ENCODE measurements at places on chromosomes 12 and 14.

GRCh38 chr12:97471194-97471593, 8.6 kb downstream of the RMST start:
- DNase-seq = no peak

GRCh38 chr14:36805131-36805559, 143.5 kb downstream of the PAX9 start:
- DNase-seq = no peak

DNA sequence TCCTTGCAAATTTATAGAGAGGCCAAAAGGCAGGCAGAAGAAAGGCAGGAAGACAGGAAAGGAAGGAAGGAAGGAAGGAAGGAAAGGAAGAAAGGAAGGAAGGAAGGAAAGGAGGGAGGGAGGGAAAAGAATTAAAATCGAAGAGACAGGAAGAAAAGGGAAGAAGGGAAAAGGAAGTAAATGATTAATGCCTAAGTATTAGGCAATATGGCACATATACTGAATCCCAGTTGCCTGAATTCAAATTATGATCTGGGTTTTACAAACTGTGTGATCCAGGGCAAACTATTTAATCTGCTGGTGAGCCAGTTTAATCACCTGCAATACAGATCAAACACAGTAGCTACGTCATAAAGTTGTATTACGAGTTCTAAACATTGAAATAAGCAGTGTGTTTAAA, 983.6 kb downstream of the FLRT2 start:
- no peak for DNase-seq

- DNase-seq = no peak
These were observed 93.2 kb downstream of the EGLN3 start for GRCh38 chr14:33857650-33858049.

GRCh38 chr12:129863938-129864337, 39.9 kb downstream of the TMEM132D start:
- no peak for DNase-seq

- DNase-seq = no peak
These were observed 40.0 kb upstream of the CAPRIN2 start for GRCh38 chr12:30794591-30795409.

- DNase-seq = no peak
These were observed 221.0 kb upstream of the PWP1 start for GRCh38 chr12:107464644-107465043.

DNA sequence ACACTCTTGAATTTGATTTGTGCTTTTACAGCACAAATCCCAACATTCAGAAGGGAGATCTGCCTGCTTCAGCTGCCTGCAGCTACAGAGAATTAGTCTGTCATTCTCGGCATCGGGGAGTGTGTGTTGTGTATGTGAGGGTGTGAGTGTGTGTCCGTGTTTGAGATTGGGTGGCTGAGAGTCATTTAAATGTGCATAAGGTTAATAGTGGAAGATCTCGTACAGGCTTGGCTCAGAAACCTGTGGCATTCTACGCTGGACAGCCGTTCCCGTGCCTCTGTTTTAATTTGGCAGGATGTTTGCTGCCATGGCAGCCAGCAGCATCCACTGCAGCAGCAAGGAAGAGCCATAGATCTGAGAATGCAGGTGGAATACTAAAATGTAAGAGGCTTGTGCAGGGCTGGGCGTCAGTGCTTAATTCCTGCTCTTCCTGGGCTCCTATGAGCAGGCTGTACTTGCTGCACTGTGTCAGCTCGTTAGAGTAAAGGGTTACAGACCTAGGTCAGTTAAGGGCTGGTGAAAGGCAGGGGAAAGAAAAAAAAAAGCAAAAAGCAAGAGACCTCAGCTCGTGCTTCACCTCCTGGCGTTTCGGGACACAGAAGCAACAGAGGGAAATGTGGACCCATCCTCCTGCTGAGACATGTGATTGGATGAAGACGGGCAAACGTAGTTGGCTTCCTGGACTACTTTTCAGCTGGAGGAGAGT, 205.4 kb downstream of the NAV3 start:
- no peak for DNase-seq
